ENCODE measurements at places on chromosomes 4 and X.

- DNase-seq = no peak
These were observed 231.3 kb upstream of the STK26 start for GRCh38 chrX:131791608-131792355.

- DNase-seq = no peak
These were observed 12.0 kb downstream of the C4orf54 start for GRCh38 chr4:99645638-99646037.

DNA sequence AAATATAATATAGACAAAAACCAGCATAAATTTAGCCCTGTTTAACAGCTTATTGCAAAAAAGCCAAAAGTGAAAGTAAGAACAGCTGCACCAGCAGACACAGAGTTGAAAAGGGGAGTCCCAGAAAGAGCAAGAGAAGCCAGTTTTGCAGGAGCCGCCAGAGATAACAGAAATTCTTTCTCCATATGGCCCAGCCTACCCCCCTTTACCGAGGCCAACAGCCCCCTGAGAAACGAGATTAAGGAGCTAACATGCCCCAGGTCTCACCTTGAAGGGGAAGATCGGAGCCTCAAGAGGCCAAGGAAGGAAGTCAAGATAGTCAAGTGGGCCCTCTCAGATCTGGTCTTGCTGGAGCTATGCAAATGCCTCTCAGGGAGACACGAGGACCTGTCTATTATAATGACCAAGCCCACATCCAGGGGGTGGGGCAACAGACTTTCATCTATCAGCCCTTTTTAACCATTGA lies 4.8 kb downstream of the ACOX3 start:
- peak; percentile 56 for DNase-seq

- DNase-seq = no peak
These were observed 240.5 kb downstream of the MAML3 start for GRCh38 chr4:139913398-139913990.

DNA sequence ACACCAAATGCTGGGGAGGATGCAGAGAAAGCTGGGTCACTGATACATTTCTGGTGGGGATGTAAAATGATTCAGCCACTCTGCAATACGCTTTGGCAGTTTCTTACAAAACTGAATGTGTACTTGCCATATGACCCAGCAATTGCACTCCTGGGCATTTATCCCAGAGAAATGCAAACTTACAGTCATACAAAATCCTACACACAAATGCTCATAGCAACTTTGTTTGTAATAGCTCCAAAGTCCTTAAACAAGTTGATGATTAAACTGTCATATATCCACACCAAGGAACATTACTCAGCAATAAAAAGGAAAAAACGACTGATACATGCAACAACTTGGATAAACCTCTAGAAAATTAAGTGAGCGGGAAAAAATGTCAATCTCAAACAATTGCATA lies 12.3 kb downstream of the MID1 start:
- no peak for DNase-seq

DNA sequence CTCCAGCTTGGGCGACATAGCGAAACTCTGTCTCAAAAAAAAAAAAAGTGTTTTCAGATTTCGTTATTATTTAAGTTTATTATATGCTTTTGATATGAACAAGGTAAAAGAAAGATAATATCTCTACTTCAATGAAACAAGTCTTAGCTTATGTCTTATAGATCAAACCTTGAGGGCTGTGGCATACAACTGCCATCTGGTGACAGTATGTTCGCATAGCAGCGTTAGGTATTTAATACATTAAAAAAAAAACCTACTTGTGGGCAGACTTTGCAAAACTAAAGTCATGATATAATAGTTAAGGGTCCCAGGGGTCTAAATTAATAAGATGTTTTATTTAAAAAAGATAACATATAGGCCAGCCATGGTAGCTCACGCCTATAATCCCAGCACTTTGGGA lies 161.2 kb upstream of the AMOT start:
- no peak for DNase-seq

DNA sequence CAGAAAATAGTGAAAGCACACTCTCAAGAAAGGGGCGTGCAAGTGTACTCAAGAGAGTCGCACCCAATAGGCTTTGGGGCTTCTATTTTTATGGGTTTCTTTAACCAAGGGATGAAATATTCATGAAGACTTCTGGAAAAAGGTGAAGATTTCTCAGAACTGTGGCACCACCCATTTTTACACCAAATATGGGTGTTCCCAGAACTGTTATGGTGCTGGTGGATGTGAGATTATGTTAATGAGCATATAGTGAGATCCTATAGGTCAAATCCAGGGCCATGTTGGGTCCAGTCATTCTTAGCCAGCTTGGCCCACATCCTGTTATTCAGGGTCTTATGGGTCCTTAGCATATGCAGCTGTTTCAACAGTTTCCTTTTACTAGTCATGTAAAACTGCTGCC lies 61.0 kb upstream of the SMIM10 start:
- no peak for DNase-seq

DNA sequence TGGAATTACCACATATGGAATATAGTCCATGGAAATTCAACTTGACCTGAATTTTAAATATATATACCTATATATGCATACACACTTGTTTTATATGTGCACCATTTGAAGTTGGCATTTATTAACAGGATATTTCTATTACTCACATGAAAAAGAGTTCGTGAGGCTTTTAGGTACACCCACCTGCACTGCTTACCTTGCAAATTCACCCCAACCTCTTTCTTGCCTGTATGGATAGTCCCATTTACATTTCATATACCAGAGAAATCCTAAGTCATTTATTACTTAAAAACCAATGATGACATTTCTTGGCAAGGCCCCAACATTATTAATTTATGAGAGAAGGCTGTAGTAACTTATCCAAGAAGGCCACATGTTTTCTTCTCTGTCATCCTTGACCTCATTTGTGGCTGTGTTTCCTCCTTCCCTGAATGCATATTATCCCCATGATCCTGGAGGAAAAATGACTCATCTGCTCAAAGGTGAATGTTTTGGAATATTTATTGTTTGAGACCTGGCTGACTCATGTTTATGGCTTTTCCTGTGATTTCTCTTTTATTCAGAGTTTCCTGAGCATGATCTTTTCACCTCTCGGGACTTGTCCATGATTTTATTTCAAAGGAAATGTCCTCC lies 62.2 kb upstream of the FAM241A start:
- no peak for DNase-seq

- DNase-seq = no peak
These were observed 1303.4 kb downstream of the TECRL start for GRCh38 chr4:63105839-63106238.

DNA sequence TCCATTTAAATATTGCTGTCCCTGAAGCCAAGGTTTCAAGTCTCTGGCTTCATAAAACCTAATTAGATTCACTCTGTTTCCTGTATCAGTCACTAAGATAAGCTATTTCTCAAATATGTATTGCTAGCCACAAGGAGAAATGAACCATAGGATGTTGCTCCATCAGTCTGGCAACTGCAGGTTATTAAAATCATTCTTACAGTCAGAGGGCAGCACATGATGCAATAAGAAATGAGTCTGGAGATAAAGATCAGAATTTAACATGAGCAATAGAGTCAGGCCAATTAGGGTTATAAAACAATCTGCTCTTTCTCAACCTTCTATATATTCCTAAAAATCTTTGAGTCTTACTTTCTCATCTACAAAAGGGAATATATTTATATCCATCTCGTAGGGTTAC lies 7.2 kb downstream of the PRKG2 start:
- no peak for DNase-seq

DNA sequence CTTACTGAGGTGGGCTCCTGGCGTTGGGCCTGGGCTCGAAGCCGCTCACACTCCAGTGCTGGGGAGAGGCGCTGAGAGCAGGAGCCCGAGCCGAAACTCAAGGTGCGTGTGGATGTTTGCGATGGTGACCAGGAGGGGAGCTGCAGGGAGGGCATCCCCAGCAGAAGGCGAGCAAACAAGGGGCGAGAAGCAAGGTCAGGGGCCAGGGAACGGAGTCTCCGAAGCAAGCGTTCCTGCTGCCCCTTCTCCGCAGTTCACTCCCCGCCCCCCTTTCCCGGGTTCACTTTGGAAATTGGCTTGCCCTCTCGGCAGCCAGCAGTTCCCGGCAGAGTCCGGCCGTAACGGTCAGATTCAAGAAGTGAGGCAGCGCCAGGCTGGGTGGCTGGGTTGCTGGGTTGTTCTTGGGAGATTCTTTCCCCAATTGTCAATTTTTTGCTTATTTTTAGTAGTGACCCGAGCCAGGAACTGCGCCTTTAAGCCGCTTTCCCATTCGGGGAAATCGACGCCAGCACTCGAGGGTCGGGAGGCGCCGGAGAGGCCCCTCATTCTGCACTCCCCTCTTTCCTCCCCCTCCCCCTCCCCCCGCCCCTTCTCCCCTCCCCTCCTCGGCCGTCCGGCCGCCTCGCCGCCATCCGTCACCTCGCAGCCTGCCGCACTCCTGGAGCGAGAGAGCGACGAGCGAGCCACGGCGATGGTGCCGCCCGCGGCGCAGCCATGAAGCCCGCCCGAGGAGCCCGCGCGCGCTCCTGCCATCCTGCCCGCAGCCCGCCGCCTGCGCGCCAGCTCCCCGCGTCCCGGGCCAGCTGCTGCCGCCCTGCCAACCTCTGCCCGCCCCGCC lies at the start of gene FRMPD3:
FRMPD3 (plus strand) TSS at position 655 of the 838 bp plus-strand sequence. CDS start 76,937 bp downstream, outside the sequence.
- peak; percentile 37 for DNase-seq

DNA sequence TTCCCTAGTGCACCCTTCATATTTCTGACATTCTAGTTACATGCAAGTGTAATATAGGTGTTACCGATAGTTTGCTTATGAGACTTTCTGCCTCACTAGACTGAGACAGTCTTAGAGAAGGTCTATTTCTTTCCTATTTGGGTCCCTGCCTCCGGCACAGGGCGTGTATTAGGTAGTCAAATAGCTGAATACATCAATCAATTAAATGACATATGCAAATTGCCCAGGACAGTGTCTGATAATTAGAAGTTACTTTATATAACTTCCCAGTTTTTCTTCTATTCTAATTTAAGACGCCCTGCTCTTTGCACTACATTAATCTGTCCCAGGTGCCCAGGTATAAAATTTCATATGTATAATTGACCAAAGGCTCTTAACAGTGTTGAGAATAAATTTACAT lies 264.2 kb downstream of the RAB28 start:
- DNase-seq = no peak
